Lower leg skin (tissue), 4 donors: ENCODE measurements at places on chromosomes 7 and 10. TPM values are rescaled to one million over a fixed set of nuclear protein-coding genes. Genes with fewer than 3 reads are reported as not detected.

DNA sequence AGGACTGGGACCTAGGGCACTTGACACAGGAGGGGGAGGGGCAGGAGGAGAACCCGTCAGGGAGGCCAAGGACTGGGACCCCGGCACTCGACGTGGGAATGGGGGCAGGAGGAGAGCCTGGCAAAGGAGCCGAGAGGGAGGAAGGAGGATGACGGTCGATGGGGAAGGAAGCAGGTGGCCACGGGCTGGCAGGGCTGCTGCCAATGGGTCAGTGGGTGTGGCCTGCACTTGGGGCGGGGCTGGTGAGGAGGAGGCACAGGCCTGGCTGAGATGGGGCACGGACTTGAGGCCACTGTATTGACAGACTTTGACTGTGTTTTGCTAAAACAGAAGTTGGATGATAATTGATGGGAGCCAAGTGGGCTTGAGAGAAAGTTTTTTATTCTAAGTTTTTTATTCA lies 68.9 kb downstream of the RBM33 start:
- DNase-seq: no peak

DNA sequence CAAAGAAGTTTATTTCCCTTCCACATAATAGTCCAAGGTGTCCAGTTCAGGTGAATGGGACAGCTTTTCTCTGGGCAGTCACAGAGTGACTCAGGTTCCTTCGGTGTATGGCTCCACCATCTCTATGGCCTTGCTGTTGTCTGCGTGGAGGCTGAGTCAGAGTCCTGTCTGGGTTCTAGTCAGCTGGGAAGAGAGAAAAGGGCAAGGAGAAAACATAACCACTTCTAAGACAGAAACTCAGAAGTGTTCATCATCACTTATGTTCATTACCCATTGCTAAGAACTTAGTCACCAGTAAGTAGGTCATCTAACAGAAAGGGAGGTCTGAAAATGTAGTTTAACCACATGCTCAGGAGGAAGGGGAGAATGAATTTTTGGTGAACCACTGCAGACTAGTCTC lies 32.4 kb upstream of the CCDC7 start:
- DNase-seq: no peak

- no peak for DNase-seq
Measured at GRCh38 chr7:135758531-135758932, 9.9 kb upstream of the FAM180A start.

DNA sequence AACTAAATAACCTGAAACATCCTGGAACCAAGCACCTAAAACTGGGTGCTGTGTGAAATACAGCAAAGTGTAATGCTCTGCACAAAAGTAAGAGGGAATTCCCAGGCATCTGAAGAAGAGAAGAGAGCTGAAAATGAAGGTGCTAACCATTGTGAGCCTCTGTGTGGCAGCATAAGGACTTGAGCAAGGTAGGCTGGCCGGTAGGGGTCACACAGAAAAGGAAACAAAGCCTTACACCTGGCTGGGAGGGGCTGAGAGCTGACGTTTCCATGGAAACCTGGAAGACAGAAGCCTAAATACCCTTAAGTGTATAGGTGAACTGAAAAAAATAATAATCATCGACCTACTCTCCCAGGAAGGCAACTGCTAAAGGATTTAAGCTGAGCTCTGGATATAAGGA lies 48.6 kb downstream of the CUL1 start:
- DNase-seq: no peak

GRCh38 chr7:109003742-109004141 lies 434.1 kb downstream of the DNAJB9 start:
- no peak for DNase-seq

DNA sequence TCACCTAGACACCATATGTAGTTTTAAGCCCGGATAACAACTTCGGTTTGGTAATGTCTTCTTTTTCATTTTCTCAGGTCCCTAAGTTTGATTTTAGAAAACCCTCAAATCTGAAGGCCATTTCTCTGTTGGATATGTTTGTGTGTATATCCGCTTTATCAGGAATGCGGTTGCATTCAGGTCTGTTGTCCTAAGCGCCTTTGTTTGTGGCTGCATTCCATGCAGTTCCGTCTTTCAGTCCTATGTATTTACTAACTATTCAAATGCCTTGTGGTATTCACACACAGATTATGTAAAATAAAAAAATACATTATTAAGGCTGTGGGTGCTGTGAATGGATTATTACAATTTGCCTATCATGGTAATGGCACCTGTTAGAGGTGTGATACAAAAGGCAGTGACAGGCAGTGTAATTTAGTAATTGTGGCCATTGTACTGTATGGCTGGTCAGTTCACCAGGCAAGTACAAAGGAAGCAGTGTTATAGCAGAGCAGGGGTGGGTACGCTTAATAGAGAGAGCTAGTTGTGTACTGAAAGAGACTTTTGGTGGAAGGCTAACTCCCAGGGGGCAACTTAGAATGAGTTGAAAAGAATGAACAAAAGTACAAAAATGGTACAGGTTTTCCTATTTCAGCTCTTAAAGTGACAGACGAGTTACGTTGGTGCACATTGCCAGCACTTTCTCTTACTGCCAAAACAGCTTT lies 136.4 kb downstream of the VTI1A start:
- no peak for DNase-seq

DNA sequence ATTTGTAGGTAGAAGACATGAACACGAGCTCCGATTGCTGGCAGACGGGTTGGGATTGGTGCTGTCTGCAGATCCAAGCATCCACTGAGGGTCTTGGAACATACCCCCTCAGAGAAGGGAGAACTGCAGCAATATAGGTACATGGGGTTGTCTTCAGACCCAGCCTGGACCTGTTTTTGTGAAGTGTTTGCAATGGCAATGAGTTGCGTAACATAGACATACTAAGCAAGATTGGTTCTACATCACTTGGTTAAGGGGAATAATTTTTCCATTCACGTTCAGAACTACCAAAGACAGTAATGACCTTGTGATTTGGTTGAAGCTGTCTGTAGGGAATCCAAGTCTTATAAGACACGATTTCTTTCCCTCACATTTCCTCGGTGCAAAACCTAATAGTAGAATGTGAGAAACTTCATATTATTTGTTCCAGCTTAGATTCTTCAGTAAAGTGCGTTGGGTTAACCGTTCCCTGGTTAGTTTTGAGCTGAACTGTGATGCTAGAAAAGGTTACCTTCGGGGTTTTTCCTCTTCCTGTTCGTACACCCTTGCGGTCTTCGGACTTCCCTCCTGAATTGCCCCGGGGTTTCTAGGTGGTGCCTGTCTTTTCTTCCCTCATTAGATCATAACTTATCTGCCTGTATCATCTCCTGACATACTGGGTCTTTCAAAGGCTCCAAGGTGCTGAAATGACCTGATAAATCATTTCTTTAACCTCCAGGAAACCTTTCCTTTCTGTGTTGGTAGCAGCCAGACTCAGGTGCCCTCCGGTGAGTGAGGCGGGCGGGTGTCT lies 14.4 kb downstream of the PROSER2 start:
- no peak for DNase-seq

The HIBADH gene
- total RNA-seq: 19.6 TPM

DNA sequence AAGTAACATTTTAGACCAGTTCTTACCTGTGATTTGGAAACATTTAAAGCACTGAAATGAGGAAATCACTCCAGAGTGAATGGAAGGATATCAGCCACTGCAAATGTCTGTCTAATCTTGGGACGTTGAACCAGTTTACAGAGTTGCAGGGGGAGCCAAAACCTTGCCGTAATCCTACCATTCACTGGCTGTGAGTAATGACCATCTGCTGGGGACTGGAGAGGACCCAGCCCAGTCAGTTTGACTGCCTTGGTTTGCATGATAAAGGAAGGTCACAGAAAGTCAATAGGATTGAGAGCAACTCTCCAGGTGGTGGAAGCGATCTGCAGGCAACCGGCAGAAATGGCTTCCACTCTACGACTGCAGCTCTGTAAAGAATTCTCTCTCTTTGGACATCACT lies 167.2 kb downstream of the AKR1D1 start:
- DNase-seq: no peak
